ENCODE measurements at places on chromosomes 12 and 14.

DNA sequence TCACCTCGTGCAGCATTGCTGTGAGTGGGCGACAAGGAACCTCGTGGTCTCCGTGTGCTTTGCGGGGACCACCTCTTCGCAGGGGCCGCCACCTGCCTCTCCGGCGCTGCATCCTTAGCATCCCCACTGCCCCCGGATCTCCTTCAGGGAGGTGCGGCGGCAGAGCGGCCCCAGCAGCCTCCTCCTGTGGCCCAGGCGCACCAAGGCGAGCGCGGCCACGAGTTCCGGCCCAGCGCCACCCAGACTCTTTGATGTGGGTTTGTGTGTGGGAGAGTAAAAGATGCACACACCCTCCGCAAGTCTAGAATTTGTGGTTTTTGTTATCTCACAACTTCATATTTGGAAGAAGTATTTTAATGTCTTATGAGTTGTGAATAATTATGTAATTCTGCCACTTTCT is 118.8 kb upstream of the DIO3 start:
- no peak for DNase-seq

- DNase-seq, result no peak
Measured at GRCh38 chr12:92297932-92298696, 152.5 kb upstream of the BTG1 start.

- DNase-seq, result no peak
Measured at GRCh38 chr12:16323010-16323409, 24.4 kb upstream of the MGST1 start.

DNA sequence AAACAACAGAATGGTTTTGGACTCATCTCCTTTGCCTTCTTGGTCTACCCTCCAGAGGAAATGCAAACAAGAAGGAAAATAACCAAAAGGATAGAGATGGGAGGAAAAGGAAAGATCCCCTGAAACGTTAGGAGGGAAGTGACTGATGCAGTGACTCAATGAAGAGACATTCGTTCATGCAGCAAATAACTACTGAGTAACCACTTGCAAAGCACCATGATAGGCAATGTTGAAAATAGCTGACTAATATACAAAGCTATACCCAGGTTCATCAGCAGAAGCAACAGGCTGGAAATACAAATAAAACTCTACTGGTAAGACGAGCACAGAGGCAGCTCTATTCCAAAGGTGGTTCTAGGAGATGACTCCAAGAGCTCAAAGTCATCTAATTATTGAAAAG is 41.8 kb downstream of the R3HDM2 start:
- peak; percentile 36 for DNase-seq

GRCh38 chr12:112998987-112999767 is 20.9 kb downstream of the OAS2 start:
- no peak for DNase-seq

DNA sequence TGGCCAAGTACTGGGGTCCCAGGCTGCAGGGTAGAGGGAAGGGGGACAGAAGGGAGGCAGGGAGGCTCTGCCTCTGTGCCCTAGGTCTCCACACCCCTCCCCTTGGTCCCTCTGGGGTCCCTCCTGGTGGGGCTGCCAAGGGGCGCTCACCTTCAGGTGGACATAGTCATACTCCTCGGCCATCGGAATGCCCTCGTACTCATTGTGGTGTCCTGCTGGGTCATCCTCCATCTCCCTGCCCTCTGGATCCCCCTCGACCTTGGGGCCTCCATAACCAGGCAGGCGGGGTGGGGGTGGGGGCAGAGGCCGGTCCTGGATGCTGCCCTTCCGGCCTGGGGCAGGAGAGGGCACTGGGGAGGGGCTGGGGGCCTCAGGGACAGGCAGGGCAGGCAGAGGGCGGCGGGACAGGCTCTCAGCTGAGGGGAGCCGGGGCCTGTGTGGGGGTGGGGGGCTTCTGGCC is 5.8 kb downstream of the EFS start:
- no peak for DNase-seq

GRCh38 chr14:21486640-21487087 is 9.7 kb downstream of the TOX4 start:
- no peak for DNase-seq

DNA sequence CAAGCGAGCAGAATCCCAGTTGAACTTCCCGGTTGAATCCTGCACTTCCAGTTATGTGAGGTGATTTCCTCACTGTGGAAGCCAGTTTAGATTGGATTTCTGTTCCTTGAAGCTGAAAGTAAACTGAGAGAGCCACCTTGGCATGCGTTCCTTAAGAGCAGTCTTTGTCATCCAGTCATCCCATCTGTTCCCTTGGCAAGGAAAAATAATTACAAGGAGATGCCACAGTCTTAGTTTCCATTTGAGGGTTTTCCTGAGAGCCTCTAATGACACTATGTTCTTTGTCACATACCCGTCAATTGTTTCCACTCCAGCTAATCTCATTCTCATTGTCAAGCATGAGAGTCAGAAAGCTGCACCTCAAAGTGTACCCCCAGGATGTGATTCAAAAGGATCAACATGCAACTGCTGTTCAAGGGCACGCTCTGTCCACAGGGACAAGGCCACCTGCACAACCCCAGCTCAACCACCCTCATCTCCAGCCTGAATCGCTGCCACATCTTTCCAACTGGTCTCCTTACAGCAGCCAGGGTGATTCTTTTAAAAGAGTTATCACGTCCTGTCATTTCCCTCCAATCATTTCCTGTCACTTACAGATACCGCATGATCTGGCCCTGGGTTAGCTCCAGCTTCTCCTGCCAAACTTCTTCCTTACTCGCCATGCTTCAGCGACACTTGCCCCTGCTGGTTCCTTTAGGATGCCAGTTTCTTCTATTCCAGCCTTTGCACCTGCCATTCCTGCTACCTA is 18.0 kb upstream of the TCP11L2 start:
- DNase-seq, result no peak

- no peak for DNase-seq
Measured at GRCh38 chr14:55470025-55470424, 29.6 kb upstream of the TBPL2 start.

- no peak for DNase-seq
Measured at GRCh38 chr14:63322897-63323573, 4.3 kb upstream of the GPHB5 start.

DNA sequence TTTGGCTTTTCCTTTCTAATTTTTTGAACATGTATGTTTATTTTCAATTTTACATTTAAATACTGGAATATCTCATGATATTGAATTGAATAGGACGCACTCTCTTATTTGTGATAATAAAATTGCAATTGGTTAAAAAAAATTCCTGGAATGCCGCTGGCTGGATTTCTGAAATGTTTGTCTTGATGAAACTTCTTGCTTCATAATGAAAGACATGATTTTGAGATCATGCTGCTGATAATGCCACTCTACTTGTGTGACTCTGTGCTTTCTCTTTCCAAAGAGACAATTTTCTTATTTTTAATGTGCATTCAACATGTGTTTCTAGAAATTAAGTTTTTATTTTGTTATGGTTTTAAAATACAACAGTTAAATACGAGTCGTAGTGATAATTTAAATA is 465.7 kb upstream of the FAR2 start:
- DNase-seq, result no peak

- DNase-seq, result no peak
Measured at GRCh38 chr12:132430838-132431774, 58.8 kb upstream of the FBRSL1 start.

DNA sequence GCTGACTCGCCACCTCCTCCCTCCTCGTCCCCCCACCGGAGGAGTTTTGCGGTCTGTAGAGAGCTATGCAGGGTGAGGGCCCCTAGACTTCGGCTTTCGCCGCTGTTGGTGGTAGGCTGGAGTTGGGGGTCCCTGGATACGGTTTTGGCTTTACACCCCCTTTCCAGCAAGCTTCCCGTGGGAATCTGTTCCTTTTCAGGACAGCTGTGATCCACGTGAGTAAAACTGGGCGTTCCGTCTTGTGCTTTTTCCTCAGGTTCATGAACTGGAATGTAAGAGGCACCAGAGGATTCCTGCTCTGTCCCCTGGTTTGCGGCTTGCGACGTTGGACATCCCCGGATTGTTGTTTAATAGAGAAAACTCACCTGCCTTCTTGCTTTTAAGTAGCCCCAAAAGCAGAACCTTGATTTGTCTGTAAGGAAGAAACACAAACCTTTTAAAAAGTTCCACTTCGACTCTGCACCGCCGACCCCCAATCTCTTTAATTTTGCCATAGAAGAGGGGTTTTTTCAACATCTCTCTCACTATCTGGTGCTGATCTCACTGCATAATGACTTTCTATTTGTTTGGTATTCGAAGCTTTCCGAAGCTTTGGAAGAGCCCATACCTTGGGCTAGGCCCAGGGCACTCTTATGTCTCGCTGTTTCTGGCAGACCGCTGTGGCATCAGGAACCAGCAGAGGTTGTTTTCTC is 490 bp downstream of the PRORP start:
- no peak for DNase-seq

DNA sequence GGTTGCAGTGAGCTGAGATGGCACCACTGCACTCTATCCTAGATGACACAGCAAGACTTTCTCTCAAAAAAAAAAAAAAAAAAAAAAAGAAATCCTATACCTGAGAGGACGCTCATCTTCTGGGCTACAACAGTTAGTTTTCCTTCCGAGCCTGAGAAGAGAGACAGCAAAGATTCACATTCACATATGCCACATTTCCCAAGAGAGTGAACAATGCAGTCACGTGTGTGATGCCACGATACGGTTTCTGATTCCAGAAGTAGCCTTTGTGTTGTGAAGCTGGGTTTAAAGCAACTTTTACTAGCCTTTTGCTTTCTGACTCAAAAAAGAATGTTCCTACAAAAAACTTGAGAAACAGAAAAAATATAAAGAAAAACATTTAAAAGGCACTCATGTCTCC is 19.5 kb downstream of the GCN1 start:
- no peak for DNase-seq

DNA sequence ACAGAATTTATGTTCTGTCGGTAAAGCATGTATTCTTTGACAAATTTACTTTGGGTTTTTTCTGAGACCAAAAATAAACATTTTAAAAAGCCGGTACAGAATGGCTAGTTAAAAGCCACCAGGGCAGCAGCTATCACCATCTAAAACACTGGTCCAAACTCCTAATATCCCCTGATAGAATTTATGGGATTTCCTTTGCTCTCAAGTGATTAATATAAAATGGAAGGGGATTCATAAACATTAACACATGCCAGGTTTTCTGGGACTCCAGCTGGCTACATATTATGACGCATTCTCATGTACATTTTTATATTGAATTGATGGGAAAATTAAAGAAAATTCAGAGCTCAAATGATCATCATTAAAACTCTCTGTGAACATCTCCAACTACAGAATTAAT is 640.8 kb downstream of the C12orf50 start:
- no peak for DNase-seq

DNA sequence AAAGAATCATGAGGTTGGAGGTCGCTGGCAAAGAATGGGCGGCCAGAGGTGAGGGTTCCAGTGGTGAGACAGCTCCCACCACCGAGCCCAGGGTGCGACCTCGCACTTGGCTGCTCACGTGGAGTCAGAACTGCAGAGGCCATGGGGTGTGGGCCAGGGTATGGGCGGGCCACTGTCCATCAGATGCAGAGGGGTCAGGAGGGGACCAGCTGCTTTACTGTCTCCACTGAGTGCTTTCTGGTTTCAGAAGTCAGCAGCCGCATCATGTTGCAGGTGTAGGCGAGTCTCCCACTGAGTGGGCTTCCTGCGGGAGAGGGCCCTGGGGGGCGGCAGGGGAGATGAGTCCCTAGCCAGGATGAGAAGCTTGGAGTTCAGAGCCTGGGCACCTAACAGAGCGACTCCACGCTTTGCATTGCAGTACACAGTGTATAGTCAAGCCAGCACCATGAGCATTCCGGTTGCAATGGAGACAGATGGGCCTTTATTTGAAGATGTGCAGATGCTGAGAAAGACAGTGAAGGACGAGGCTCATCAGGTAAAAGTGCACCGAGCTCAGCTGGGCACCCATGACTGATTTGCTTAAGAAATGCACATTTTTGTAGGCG is 46.9 kb upstream of the DYNC1H1 start:
- DNase-seq, result no peak

GRCh38 chr12:14962797-14963196 is 1.4 kb upstream of the ARHGDIB start:
- no peak for DNase-seq

- no peak for DNase-seq
Measured at GRCh38 chr12:24574538-24574937, 374.4 kb downstream of the BCAT1 start.

DNA sequence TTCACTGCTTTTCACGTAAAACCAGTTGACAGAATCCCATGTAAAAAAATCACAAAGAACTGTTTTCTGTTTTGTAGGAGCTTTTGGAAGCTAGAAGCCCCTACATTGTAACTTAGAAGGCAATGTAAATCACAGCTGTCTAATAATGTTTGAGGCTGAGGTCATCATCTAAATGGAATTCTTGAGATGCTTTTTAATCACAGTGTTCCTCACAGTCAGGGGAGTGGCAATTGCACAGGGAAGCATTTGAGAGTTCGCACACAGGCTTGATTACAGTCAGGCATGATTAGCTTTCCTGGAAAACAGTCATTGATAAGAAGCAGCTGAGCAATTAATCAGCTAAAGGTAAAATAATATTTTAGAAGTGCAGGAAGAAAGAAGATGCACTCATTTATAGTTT is 2.9 kb downstream of the SLC17A8 start:
- DNase-seq, result no peak

GRCh38 chr12:51533799-51534198 is 57.2 kb upstream of the SCN8A start:
- DNase-seq, result no peak

DNA sequence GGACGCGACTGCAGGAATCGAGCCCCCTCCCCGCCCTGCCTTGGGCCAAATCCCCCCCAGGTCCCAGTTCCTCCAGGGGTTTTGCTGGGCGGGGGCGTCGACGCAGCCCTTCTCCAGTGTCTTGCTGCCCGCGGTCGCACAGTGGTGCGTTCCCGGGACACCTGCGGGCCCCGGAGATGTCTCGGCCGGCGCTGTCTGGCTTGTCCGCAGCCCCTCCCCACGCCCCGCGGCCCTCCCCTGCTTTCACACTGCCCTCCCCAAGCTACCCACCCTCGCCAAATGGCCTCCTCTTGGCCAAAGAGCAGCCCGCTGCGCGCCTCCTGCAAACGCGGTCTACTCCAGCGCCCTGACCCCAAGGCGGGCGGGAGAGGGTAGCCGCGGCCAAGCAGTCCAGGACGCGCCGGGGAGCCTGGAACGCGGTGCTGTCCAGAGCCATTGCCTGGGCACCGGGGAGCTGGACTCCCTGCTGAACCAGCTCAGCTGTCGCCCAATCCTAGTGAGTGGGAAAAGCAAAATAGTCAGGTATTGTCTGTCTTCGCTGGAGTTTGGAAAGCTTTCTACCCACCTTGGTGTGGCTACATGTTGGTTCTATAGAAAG is 122.0 kb downstream of the AACS start:
- DNase-seq, result no peak

GRCh38 chr12:78483767-78484315 is 380.7 kb upstream of the SYT1 start:
- no peak for DNase-seq

DNA sequence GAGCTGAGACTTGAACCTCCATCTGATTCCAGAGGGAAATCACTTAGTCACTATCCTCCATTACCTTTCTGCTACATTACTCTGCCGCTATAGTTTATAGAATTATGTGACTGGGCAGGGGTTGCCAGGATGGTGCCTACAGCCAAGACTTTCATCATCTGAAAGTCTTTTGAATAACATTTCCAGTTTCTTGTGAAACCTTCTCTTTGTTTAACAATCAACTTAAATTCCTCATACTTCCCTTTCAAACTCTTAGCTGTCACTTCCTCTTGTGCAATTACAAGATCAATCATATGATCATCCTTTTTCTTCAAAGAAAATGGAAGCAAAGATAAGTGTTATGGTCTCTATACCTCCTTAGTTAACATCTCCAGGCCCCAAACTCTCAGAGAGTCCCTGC is 25.4 kb upstream of the PELI2 start:
- no peak for DNase-seq
